ENCODE measurements at places on chromosomes 7 and 10.

DNA sequence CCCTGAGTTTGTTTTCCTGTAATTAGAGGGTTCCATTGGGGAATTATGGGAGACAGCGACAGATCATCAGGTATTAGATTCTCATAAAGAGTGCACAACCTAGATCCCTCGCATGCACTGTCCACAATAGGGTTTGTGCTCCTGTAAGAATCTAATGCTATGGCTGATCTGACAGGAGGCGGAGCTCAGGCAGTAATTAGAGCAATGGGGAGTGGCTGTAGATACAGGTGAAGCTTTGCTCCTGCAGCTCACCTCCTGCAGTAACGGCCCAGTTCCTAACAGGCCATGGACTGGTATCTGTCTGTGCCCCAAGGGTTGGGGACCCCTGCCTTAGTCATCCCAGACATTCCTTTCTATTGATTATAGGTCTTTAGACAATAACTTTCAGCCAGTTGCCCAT lies 894 bp upstream of the ZSCAN21 start:
- no peak for DNase-seq

DNA sequence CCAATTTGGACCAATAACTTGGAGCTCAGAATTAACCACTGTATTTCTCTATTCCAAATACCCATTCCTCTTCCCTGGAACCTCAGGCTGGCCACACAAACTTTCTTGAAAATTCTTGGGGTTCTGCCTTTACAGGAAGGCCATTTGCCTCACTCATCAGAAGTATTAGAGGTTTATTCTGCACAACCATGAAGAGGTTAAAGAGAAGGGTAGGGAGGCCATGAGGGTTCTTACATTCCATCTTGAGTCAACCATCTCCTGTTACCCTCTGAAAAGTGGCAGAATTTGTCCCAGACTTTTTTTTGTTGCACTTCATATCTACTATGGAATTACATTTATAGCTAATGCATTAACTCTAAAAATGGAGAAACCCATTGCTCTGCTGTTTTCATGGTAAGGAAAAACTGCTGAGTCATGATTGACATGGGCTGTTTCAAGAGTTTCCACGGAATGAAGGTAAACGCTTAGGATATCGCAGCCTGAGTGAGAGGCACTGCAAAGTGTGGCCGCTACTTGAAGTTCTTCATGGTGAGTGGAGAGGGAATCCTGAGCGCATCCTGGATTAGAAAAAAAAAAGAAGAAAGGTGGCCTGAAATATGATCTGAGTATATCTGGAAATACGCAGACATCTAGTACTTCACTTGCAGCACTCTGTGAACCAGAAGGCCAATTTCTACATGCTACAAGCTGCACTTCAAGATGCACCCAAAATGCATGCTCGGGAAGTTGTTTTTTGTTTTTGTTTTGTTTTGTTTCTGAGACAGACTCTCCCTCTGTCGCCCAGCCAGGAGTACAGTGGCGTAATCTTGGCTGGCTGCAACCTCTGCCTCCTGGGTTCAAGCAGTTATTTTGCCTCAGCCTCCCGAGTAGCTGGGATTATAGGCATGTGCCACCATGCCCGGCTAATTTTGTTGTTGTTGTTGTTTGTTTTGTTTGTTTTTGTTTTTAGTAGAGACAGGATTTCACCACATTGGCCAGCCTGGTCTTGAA lies 83.7 kb downstream of the KIAA1217 start:
- DNase-seq = no peak

DNA sequence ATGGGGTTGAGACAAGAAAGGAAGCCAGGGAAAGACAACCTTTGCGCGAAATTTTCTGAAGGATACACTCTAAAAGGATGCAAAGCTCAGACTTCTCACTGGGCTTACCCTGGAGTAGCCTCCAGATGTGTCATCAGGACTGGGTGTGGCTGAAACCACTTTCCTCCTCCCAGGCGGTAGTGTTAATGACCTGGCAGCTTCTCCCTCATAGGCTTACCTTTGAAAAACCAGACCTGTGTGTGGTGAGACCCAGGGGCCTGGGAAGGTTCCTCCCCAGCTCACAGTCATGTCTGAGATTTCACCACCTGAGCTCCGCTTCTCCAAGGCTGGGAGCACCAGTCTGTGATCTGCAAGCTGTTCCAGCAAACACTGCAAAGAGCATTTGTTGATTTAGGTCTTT lies 93.7 kb downstream of the EPC1 start:
- no peak for DNase-seq

DNA sequence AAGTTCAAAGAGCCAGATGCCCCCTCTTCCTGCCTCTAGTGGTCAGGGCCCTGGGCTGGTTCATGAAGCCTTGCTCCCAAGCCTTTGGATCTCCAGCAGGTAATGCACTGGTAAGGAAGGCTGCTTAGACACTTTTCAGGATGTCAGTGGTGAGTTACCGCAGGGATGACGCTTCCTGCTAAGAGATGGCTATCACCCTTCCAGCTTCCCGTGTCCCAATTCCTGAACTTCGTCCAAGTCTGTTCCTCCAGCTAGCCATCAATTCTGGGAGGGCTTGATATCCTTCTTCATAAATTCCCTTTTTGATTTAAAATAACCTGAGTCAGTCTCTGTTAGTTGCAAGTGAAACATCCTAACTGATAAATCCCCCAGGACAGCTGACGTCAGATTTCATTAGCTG lies 221.2 kb downstream of the PLXNA4 start:
- no peak for DNase-seq

DNA sequence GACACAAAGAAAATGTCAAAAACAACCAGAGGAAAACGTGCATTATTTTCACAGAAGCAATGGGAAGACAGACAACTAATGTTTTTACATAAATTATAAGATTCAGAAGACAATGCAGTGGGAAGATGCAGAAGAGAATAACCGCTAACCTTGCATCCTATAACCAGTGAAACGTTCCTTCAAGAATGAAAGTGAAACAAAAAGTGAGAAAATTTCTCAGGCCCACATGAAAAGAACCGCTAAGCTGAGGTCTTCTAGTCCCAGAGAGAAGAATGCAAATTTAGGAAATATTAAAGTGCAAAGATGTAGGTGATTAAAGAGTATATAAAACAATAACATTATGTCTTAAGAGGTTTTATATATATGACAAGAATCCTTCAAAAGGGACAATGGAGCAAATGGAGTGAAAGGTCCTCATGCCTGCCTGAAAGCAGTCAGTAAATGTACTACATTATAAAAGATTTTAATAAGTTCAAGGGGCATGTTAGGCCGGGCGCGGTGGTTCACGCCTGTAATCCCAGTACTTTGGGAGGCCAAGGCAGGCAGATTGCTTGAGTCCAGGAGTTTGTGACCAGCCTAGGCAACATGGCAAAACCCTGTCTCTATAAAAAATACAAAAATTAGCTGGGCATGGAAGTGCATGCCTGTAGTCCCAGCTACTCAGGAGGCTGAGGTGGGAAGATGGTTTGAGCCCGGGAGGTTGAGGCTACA lies 43.1 kb upstream of the DDC start:
- no peak for DNase-seq

DNA sequence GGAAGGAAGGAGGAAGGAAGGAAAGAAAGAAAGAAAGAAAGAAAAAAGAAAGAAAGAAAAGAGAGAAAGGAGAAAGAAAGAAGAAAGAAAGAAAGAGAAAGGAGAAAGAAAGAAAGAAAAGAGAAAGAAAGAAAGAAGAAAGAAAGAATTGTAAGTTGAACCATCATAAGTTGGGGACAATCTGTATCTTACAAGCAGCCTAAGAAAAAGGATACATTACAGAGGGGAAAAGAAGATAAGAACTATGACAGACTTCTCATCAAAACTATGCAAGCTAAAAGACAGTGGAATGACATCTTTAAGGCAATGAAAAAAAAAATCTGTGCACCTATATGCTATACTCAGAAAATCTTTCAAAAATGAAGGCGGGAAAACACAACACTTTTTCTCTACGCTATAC lies 50.3 kb upstream of the SP4 start:
- DNase-seq = no peak

DNA sequence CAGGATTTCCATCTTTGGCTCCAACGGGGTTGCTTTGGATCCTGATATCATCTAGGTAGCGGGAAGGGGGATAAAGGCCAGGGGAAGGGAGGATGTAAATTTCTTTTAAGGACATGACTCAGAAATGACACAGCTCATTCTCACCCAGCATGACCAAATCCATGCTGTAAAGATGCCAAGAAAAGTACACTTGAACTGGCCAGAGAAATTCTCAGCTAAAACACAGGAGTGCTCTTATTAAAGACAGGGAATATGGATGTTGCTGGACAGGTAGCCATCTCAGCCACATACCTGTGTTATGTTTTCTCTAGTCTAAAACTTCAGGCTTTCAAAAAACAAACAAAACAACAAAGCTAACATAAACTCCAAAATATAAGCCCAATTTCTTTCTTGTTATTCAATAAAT lies 68.3 kb downstream of the NAMPT start:
- DNase-seq = no peak
